ENCODE measurements at places on chromosomes 13 and 19.

DNA sequence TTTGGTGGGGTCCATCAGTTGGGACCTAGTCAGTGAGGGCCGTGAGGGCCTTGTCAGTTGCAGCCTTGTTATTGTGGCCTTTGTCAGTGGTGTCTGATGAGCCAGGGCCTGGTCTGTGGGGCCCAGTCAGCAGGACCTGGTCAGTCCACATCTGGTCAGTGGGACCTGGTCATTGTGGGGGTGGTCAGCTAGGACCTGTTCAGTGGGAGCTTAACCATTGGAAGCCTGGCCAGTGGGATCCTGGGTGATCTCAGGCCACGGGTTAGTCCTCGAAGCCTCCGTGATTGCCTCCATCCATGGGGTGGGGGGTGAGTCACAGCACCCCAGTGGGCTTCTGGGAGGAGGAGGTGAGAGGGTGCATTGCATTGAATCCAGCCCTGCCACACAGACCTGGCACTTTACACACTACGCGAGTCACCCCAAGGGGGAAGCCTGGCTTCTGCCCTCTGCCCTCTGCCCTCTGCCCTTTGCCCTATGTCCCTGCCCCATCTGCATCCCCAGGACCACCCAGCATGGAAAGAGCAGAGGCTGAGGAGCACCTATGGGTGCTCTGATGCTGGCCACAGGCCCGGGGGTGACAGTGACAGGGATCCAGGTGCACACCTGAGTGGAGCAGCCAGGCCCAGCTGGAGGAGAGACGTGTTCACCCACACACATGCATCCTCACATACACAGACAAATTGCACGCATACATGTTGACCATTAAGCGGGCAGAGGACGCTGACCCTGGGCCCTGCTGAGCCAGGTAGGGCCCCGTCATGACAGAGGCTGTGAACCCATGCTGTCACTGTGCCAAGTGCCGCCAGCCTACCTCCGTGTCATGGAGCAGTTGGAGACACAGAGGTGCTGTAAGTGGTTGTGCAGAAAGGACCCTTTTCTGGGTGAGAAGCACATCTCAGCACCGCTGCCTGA is 59.8 kb upstream of the TPM4 start:
- DNase-seq: no peak

GRCh38 chr13:42538996-42539395 is 35.0 kb upstream of the TNFSF11 start:
- DNase-seq: no peak

DNA sequence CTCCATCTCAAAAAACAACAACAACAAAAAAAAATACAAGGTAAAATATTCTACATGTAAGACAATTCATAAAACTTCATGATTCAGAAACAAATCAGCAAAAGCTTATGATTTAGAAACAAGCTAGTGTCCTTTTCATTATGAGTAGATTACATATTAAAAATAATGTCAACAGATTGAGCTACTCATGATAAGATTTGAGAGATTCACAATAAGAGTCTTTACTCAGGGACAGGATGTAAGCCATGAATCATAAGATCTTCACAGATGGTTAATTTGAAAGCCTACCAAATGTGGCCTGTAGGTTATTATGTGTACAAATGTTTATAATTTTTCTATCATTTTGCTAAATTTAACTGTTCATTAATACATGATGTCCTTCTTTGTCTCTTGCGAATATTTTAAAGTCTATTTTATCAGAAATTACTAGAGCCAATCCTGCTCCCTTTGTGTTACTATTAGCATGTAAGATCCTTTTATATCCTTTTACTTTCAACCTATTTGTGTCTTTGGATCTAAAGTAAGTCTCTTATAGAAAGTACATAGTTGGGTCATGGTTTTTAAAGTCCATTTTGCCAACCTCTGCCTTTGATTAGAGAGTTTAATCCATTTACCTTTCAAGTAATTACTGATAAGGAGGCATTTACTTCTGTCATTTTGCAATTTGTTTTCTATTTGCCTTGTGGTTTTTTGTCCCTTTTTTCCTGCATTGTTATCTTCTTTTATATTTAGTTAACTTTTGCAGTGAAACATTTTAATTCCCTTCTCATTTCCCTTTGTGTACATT is 68.3 kb upstream of the RXFP2 start:
- DNase-seq: no peak

GRCh38 chr19:50380751-50381151 is 3.4 kb upstream of the POLD1 start:
- DNase-seq: no peak

- DNase-seq: no peak
These were observed 49.9 kb downstream of the MBD3L2B start for GRCh38 chr19:6971366-6971765.

DNA sequence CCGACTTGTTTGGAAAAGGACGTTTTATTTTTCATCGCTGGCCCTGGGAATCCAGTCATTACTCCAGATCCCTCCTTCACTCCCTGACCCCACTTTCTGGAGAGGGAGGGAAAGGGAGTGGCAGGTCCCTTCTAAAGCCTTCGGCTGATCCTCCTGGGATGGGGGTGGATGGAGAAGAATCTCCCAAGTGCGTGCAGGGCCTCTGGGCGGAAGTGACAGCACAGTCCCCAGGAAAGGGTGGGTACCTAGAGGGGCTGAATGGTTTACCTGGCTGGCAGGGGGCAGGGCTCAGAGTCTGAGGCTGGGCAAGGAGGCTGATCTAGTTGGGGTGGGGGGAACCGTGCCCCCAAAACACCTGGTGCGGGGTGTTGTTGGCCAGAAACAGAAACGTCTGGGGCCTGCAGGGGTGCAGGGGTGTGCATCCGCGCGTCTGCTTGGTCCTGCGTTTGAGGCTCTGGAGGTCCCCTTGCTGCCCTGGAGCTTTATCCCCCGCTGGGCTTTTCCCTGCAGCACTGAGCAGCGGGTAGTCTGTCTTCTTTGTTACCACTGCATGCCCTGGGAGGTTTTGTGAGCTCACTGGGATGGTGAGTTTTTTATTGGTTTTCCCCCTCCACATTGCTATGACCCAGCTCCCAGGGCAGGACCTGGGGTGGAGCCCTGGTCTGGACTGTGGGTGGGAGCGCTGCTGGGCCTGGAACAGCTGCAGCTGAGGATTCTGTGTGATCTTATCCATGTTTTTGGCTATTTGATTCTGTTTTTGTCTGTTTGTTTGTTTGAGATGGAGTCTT is 3.0 kb upstream of the ZNF628 start:
- DNase-seq: no peak

DNA sequence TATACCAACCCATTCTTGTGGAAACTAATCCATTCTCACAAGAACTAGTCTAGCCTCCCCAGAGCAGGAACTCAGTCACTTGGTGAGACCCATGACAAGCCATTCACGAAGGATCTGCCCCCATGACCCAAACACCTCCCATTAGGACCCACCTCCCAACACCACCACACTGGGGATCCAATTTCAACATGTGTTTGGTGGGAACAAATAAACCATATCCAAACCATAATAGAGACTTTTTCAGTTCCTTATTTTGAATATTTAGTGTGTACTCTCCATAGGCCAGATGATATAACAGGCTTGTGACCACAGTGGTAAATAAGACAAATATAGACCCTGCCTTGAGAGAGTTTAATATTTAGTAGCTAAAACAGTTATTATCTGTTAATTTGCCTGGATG is 227.5 kb upstream of the SERP2 start:
- DNase-seq: no peak

- no peak for DNase-seq
These were observed 783 bp upstream of the ZNF587B start for GRCh38 chr19:57829316-57829715.

GRCh38 chr13:73948848-73949529 is 185.2 kb downstream of the KLF12 start:
- DNase-seq: no peak

DNA sequence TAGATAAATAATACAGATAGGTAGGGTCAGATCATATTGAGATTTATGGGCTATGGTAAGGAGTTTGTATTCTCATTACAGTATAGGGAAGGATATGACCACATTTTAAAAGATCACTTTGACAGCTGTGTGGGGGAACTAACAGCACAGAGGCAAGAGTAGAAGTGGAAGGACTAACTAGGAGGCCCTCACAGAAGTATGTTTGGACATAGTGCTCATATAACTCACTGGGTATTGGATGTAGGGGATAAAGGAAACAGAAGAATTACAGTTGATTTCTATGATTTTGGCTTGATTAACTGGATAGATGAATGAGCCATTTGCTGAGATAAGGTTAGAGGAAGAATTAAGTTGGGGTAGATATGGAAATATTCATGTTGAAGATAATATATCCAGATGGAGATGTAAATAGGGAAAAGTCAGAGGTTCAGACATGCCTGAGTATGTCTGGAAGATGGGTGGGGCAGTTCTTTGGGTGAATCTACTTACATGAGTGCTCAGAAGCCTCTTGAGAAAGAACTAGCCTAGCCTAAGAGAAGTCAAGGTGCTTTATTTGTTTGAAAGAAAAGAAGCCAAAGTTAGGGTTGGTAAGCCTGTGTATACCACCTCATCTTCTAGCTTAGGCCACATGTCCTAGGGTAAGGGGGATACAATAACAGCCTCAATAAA is 133.4 kb downstream of the NDFIP2 start:
- no peak for DNase-seq

DNA sequence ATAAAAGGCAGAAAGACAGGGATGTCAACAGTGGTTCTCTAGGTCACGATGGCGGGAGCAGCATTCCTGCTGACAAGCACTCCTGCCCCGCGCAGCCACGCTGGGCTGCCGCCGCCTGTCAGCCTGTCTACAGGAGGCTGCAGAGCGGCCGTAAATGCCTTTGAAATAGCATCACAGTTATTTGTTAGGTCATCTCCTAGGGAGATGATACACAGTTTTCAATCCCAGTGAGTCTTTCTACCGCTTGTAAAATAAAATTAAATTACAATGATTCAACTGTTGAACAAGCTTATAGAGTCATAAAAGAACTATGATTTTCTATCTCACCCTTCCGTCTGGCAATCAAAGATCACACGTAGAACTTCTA is 7.3 kb upstream of the SLC7A9 start:
- no peak for DNase-seq

- no peak for DNase-seq
These were observed 45.7 kb upstream of the ZNF730 start for GRCh38 chr19:23071147-23071511.

Measured in activated CD8-positive, alpha-beta memory T cell treated with anti-CD3 and anti-CD28 coated beads for 48 hours (primary cell).